ENCODE measurements at places on chromosomes 11 and 22.

DNA sequence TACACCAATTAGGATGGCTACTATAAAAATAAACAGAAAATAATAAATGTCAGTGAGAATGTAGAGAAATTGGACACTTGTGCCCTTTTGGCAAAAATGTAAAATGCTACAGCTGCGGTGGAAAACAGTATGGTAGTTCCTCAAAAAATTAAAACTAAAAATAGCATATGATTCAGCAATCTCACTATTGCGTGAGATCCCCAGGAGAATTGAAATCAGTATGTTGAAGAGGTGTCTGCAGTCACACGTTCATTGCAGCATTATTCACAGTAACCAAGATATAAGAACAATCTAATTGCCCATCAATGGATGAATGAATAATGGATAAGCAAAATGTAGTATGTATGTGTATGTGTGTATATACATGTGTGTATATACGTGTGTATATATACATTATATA, 6.8 kb downstream of the OR52N2 start:
- DNase-seq: no peak

DNA sequence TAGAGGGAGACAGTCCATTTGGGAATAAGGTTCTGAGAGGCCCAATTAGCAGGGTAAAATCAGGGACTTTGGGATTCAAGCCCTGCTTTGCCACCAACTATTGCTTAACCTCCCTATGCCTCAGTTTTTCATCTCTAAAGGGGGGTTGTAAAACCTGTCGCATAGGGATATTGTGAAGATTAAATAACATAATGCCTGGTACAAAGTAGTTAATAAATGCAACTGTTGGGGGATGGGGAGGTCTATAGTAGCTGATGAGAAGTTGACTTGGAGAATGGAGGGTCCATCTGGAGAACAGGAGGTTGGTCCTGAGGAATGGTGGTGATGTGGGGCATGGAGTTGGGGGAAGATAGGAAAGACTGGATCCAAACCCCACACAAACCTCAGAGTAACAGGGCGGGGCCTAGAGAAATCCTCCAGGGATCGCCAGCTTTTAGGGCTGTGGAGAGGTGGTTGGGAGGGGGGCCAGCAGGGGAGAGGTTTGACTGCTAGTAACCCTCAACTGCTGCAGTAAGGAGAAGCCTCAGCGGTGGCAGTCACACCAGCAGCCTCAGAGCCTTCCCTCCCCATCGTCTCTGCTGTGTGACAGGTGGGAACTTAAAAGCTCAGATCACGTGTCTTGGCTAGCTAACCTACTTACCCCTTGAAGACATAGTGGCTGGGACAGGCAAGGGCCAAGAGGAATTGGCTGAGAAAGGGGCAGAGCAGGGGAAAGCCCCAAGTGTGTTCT, 1.1 kb upstream of the ABCG4 start:
- no peak for DNase-seq

- no peak for DNase-seq
Measured at GRCh38 chr11:104803776-104804175, 94.5 kb downstream of the CASP12 start.

DNA sequence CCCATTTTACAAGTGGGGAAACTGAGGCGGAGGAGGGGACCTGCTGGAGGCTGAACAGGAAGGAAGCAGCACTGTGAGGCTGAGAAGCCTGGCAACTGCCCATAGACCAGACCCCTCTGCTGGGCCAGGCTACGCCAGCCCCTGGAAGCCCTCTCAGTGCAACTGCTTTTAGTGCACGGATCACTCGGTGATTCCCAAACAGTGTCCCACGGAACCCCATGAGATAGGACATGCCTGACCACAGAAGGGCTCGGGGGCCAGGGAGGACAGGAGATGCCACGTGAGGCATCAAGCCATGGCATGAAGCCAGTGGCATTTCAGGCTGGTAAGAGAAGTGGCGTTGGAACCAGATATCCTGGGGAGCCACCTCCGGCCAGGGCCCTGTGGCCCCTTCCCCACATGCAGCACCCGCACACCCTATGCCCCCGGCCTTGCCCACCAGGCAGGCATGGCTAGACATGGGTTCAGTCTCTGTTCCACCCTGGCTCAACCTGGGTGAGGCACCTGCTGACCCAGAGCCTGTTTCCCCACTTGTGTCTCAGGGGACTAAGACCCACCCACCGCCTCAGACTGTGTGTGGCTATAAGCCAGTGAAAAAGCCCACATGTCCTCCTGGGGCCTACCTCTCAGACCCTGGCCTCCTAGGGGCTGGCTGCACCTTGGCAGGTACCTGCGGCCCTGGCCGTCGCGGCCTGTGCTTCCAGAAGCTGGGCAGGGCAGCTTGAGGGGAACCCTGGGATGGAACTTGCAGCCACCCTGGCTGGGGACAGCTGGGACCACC, 84.1 kb downstream of the WNT7B start:
- no peak for DNase-seq

- DNase-seq: no peak
Measured at GRCh38 chr11:86211619-86212018, 32.9 kb upstream of the EED start.

- DNase-seq: no peak
Measured at GRCh38 chr11:79179087-79179486, 261.7 kb downstream of the TENM4 start.

DNA sequence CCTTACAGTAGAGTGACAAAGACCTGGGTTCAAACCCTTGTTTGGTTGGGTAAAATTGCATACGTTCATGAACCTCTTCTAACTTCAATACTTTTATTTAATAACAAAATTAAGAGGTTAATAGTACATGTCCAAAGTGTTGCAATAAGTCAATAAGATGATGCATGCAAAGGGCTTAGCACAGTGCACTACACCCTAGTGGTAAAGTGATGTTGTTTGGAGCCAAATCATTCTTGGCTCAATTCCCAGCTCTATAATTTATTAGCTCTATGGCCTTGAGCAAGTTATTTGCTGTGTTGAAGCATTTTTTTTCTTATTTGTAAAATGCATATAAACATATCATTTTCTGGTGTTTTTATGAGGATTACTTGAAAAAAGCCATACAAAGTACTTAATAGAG, 945.3 kb downstream of the LRRC4C start:
- no peak for DNase-seq

- DNase-seq: no peak
Measured at GRCh38 chr11:110086892-110087309, 6.3 kb upstream of the ZC3H12C start.

GRCh38 chr22:31995046-31995445, 48.0 kb upstream of the SLC5A1 start:
- DNase-seq: no peak

GRCh38 chr11:102436561-102436960, 16.0 kb downstream of the TMEM123 start:
- no peak for DNase-seq

- DNase-seq: no peak
Measured at GRCh38 chr11:2488004-2488403, 43.2 kb downstream of the KCNQ1 start.

- DNase-seq: no peak
Measured at GRCh38 chr11:3051196-3052108, 5.8 kb downstream of the CARS1 start.

DNA sequence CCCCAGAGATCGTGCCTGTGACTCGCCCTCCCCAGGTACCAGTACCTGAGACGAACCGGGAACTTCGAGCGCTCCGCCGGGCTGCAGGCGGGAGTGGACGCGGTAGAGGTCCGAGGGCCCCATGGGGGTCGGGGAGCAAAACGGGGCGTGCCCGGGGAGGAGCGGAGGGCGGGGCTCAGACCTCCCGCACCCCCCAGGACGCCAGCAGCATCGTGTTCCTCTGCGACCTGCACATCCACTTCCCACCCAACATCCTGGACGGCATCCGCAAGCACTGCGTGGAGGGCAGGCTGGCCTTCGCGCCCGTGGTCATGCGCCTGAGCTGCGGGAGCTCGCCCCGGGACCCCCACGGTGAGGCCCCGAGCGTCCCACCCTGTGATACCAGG, 10.8 kb downstream of the B4GALNT4 start:
- DNase-seq: no peak

GRCh38 chr11:75718419-75719339, 1.0 kb downstream of the MOGAT2 start:
- DNase-seq: no peak

DNA sequence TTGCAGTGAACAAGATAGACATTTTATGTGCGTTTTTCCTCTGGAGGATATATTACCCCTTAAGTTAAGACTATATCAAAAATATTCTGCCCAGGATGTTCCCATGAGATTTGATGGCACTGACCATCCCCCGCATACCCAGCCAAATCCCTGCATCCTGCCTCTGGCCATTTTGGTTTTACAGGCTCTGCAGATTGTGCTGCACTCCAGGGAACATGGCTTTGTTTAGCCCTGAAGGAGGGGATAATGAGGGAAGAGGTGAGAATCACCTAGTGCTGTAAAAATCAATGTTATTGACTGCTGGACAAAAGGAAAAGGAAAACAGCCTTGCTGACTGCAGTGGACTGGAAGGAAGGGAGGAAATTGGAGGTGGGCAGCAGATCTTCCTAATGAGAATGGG, 717.4 kb downstream of the DLG2 start:
- no peak for DNase-seq

DNA sequence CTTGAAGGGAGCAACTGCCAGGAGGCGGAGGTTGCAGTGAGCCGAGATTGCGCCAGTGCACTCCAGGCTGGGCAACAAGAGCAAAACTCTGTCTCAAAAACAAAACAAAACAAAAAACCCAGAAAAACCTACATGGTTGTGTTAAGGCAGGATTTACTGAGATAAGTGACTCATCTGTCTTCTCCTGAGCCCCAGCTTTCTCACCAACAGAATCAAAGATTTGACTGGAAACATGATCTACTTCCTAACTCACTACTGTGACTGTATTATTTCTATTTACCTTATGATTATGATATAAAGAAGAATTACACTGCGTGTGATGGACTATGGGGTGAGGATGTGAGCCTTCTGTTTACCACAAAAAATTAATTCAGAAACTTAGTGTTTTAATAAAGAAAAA, 21.8 kb downstream of the FAM118B start:
- no peak for DNase-seq

All from stimulated activated CD8-positive, alpha-beta memory T cell treated with anti-CD3 and anti-CD28 coated beads, Interleukin-12 subunit alpha, Interleukin-12 subunit beta, amount 100 ng/mL, for 4 hours (primary cell).